Activated CD4-positive, alpha-beta memory T cell treated with anti-CD3 and anti-CD28 coated beads, Interleukin-2, amount 10 ng/mL, durations not matched to agents 7 days and 5 days (primary cell): ENCODE measurements at places on chromosomes 6 and 20. TPM values are rescaled to one million over a fixed set of nuclear protein-coding genes. Genes with fewer than 3 reads are reported as not detected.

DNA sequence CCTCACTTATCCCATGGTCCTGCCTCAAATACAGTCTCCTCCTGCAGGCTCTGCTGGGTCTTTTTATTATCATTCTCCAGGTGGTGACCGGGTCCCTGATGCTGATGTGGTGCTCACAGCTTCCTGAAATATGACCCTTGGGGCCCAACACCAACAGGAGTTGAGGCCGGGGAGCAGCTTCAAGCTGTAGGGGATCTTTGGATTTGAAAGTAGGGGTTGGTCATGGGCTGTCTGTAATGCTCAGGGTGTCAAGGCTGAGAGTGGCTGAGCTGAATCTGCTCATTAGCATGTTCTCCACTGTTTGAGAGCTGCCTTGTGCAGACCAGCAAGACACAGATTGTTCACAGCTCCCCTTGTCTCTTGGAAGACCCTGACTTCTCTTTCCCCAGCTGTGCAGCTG, 35.5 kb downstream of the HLA-F start:
- no peaks in the 10 kb centered on the region for H3K36me3 ChIP-seq
- DNase-seq: no peak
- no peak overlapping the region for H3K27ac ChIP-seq
- H3K4me1 ChIP-seq: peaks cover 27% of the 10 kb centered on the region

DNA sequence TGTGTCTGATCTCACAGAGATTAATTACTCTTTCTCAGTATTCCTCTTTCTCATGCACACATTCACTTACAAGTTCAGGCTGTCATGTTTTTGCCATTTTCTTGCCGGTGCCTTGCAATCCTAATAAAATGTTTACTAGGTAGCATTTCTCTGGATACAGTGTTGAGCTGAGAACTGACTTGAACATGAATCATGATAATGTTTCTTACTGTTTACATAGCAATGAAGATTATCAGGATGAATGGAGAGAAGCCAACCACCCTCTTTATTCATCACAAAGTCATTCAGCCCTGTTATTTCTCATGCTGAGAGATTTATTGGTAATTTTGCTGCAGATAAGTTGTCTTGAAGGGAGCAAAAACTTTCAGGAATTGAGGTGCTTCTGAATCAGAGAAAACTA, 185.5 kb upstream of the ECI2 start:
- DNase-seq: no peak
- no peak overlapping the region for H3K27ac ChIP-seq
- H3K4me3 ChIP-seq: no peak overlapping the region
- no peaks in the 10 kb centered on the region for H3K36me3 ChIP-seq
- H3K4me1 ChIP-seq: no peaks in the 10 kb centered on the region
- peaks cover 12% of the 10 kb centered on the region for H3K27me3 ChIP-seq

DUSP15 gene
- not detected for total RNA-seq

GRCh38 chr6:164401871-164402270, 907.5 kb downstream of the C6orf118 start:
- no peak for DNase-seq
- no peaks in the 10 kb centered on the region for H3K36me3 ChIP-seq
- no peak overlapping the region for H3K27ac ChIP-seq
- peaks cover 4% of the 10 kb centered on the region for H3K4me1 ChIP-seq
- H3K27me3 ChIP-seq: no peaks in the 10 kb centered on the region

- DNase-seq: no peak
- H3K4me3 ChIP-seq: no peak overlapping the region
- no peaks in the 10 kb centered on the region for H3K4me1 ChIP-seq
- no peaks in the 10 kb centered on the region for H3K36me3 ChIP-seq
Observed at GRCh38 chr6:125688138-125688537, 61.3 kb upstream of the HEY2 start.

DNA sequence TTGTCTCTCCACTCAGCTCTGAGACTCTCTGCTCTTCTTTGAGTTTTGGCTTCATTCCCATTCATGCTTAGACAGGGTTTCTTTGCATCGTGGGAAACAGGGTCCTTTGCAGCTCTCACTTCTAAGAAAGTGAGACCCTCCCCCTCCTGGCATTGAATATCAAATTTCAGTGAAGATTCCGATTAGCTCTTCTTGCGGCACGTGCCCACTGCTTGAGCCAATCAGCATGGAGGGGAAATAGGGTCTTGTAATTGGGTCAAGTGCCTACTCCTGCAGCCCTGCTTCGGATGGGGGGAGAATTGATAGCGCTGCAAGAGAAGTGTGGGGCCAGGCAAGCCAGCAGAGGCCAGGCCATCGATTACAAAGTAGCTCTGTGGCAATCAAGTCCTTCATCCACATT, 69.6 kb downstream of the TFAP2C start:
- H3K27ac ChIP-seq: no peak overlapping the region
- no peak overlapping the region for H3K4me3 ChIP-seq
- no peaks in the 10 kb centered on the region for H3K4me1 ChIP-seq
- no peaks in the 10 kb centered on the region for H3K36me3 ChIP-seq
- no peak for DNase-seq

VGLL2 gene
- not detected for total RNA-seq

GRCh38 chr6:138007014-138007472, 100.2 kb downstream of the PERP start:
- peaks cover 14% of the 10 kb centered on the region for H3K4me1 ChIP-seq
- no peak overlapping the region for H3K27ac ChIP-seq
- H3K27me3 ChIP-seq: no peaks in the 10 kb centered on the region
- no peaks in the 10 kb centered on the region for H3K36me3 ChIP-seq

DNA sequence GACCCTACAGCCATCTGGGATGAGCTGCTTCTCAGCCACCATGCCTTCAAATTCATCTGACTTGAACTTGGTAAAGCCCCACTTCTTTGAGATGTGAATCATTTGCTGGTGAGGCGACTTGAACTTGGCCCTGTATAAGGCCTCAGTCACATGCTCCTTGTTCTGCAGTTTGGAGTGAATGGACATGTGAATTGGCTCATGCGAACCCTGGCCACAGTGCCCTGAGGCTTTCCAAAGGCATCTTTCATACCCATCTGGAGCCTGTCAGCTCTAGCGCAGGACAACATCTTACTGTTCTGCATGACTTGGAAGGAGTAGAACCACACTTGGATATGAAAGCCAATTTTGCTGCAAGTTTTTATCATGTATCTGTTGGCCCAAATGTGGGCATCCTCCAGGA, 244.0 kb upstream of the FAM83B start:
- H3K27me3 ChIP-seq: no peaks in the 10 kb centered on the region
- no peaks in the 10 kb centered on the region for H3K36me3 ChIP-seq
- no peak for DNase-seq
- no peak overlapping the region for H3K4me3 ChIP-seq
- no peaks in the 10 kb centered on the region for H3K4me1 ChIP-seq
